ENCODE measurements at places on chromosomes 12 and 14.

- no peak for DNase-seq
These were observed 513.0 kb downstream of the NAV3 start for GRCh38 chr12:78343657-78344056.

- DNase-seq = no peak
These were observed 176.3 kb upstream of the PARP11 start for GRCh38 chr12:4049298-4050080.

DNA sequence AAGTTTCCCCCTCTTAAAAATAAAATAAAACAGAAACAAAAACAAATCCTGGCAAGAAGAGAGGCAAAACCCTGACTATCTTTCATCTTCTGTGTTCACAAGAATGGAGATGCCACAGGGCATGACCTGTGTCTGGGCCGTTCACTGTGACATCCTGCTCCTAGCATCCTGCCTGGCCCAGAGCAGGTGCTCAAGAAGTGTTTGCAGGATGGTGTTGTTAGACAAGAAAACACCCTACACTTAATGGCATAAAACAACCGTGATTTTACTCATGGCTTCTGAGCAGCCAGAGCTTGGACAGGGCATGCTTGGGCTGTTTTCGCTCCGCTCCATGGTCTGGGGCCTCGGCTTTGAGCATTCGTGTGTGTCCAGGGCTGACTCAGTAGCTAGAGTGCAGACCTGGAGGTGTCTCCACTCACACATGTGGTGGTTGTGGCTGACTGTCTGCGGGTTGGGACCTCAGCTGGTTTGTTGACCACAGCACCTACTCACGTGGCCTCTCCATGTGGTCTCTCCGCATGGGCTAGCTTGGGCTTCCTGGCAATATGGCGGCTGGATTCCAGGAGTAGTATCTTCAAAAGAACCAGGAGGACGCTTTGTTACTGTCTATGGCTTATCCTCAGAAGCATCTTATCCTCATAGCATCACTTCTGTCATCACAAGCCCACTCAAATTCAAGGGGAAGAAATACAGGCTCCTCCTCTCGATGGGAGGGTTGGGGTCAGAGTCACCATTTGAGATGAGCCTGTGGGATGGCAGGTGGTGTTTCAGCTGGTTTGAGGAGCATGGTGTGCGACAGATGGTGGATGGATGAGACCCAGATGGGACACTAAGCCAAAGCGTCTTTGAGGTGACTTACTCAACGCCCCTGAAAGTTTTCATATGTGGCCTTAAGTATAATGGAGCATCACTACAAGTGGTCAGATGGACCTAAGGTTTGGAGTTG is 33.2 kb upstream of the FZD10 start:
- no peak for DNase-seq

DNA sequence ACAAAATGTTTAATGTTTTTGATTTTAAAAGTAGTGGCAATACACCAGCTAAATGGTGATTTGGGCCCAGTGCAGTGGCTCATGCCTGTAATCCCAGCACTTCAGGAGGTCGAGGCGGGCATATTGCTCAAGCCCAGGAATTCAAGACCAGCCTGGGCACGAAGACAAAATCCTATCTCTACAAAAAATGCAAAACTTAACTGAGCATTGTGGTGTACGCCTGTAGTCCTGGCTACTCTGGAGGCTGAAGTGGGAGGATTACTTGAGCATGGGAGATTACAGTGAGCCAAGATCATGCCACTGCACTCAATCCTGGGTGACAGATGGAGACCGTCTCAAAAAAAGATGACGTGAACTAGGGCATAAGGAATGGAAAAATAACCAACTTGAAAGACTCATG is 4.7 kb downstream of the RPL36AL start:
- no peak for DNase-seq

DNA sequence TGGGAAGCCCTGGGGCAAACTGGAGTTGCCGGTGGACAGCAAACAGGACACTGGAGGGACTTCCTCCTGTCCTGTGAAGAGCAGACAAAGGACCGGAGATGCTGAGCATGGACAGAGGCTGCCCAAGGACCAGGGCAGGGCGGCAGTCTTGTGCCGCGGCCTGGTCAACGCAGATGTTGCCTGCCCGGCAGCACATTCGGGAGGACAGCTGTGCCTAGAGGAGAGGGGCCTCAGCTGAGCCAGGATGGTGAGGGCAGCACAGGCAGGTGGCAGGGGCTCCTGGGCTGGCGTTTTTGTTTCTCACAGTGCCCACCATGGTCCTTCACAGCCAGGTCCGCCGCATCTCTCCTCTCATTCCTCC is 13.3 kb downstream of the ANKRD9 start:
- DNase-seq = no peak

Measured in iPS DF 6.9 (cell line).